NCI-H345 (cell line): ENCODE measurements at places on chromosomes 12 and 14.

- no peak for DNase-seq
Observed at GRCh38 chr12:95830335-95831089, 28.2 kb upstream of the SNRPF start.

GRCh38 chr12:6376079-6376869, 911 bp upstream of the SCNN1A start:
- DNase-seq, result no peak

DNA sequence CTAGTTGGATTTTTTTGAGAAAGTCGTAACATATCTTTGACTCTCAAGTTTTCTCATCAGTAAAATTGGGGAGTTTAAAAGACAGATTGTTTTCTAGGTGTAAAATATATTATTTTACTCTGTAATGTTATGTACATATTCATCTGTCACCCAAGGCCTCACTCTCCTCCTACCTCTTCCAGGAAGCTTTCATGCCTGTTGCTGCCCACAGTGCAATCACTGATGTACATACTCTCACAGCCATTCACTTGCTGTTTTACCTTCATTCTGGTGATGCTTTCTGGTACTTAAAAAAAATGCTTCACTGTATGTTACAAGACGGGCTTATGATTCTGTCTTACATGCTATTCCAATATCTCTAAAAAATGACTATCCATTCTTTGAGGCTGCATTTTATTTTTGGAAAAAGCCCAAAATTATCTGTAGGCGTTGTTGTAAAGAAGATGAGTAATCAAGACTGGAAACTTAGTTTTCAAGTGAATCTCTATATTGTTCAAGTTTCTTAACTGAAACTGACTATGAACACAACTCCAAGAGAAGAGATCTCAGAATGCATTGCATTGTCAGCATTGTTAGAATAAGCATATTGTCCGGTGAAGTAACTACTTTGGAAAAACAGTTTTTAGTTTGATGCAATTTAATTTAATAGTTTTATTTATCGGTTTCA, 82.5 kb downstream of the LMO3 start:
- no peak for DNase-seq

DNA sequence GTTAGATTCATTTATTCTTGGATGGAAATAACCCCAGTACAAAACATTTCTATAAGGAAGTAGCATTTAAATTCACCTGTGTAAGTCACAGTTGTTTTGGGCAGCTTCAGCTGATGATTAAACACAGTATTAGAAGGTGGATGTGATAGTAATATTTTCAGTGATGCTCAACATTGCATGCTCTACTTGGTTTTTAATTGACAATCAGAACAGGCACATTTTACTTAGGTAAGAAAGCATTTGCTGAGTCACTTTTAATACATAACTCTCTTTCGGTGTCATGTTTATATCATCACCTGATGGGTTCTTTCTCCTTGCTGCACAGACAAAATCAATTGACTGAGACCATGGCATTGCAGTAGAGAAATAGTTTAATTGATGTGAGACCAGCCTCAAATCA, 80.7 kb downstream of the CMAS start:
- DNase-seq, result no peak

DNA sequence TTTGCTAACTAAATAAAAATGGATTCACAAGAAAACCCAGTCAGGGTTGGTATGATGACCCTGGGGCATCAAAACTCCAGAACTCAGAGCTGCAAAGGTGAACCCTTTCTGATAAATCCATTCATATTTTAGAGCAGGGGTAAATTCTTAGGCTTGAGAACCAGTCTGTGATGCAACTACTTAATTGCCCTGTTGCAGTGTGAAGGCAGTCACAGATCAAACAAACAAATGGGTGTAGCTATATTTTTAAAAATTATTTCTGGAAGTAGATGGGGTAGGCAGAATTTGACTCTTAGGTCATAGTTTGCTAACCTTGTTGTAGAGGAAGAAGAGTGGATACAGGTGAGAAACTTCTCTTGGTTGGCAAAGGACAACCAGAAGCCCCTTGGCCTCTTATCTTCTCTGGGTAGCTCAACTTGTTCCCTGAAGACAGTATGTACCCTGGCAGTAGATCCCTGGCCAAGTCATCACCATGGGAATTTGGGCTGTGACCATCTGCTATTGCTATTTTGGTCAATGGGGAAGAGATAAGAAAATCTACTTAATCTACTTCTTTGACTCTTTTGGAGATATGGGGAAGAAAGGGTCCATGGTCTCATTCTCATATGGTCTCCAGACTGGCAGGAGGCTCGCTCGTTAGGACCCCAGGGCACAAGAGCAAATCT, 216.1 kb downstream of the PPM1H start:
- no peak for DNase-seq

GRCh38 chr14:57478050-57478449, 15.6 kb downstream of the CCDC198 start:
- no peak for DNase-seq

- no peak for DNase-seq
Observed at GRCh38 chr14:75226755-75227544, 50.5 kb upstream of the TMED10 start.

DNA sequence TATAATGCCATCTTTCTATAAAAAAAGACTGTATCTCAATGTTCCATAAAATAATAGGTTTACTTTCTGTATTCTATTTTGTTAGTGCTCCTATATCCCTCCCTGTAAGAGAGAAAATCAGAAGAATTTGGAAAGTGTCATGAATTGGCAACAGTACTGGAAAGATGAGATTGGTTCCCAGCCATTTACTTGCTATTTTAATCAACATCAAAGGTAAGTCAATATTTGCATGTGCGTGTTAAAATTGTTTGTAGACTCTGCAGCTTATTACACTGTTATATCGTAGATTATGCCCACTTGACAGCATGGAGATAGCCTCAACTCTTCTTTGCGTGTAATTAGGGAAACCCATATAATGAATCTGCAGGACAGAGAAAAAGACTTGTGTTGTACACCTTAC, 34.0 kb downstream of the KCNMB4 start:
- no peak for DNase-seq

GRCh38 chr12:9084417-9084816, 31.3 kb downstream of the A2M start:
- no peak for DNase-seq

- no peak for DNase-seq
Observed at GRCh38 chr14:20215196-20215595, 8.3 kb upstream of the OR11H6 start.

DNA sequence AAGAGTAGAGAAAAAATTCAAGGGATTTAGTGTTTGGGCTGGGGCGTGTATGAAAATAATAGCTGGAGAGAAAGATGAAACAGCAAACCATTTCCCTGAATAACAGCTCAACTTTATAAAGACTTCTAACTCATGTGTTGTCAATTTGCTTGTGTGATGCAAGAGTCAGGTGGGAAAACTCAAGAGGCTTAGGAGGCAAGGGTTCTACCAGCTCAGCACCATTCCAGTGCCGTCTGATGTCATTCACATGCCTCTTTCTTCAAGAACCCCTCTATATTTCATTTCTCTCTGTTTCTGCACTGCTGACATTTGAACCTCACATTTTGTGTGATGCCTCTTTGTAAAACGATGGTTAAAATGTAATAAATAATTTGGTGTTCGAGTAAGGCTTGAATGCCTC, 192.2 kb downstream of the PRKD1 start:
- no peak for DNase-seq

DNA sequence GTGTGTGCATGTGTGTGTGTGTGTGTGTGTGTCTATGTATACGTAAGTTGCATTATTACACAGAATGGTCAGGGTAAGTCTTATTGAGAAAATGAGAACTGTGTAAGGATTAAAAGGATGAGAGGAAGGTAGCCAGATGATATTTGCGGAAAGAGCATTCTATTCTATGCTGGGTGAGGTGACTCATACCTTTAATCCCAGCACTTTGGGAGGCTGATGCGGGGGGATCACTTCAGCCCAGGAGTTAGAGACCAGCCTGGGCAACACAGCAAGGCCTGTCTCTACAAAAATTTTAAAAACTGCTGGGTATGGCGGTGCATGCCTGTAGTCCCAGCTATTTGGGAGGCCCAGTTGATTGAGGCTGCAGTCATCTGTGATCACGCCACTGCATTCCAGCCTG, 103.7 kb downstream of the SLC38A1 start:
- no peak for DNase-seq

GRCh38 chr12:18861287-18861858, 123.5 kb downstream of the CAPZA3 start:
- DNase-seq, result peak; percentile 2

- DNase-seq, result no peak
Observed at GRCh38 chr12:90015228-90015627, 306.6 kb upstream of the ATP2B1 start.

GRCh38 chr12:58728397-58728796, 191.9 kb downstream of the LRIG3 start:
- no peak for DNase-seq

- no peak for DNase-seq
Observed at GRCh38 chr14:68622856-68623255, 170.0 kb downstream of the ZFP36L1 start.

DNA sequence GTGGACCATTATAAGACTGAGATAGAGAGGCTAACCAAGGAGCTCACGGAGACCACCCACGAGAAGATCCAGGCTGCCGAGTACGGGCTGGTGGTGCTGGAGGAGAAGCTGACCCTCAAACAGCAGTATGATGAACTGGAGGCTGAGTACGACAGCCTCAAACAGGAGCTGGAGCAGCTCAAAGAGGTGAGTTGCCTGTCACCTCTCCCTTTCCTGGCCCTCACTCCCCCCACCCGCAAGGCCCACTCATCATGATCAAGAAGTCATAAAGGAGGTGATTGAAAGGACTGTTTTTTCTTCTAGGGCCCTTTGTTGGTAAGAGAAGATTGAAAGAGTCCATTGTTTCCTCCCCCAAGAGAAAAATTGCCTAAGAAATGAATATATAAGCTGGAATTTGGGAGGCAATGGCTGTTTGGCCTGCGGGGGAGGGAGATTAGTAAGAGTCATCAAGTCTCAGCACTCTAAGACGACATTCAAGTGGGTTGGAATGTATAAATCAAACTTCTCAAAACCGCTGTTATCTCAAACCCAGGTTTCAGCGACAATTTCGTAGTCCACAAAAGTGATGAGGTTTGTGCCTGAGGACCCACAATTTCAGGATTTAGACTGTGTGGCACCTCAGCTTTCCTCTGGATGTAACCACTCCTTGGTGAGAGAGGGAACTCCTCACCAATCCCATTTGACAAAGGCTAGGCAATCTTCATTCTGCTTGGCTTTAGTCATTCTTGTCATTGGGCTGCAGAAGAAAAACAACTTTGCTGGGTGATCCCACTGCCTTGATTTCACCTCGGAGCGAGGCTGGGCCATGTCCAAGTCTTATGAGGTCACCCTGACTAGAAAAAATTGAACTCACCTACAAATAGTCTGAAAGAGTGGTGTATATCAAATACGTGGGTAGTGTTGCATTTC, 966 bp downstream of the BICD1 start:
- peak; percentile 41 for DNase-seq

GRCh38 chr12:3105690-3106479, 28.7 kb downstream of the TSPAN9 start:
- no peak for DNase-seq

DNA sequence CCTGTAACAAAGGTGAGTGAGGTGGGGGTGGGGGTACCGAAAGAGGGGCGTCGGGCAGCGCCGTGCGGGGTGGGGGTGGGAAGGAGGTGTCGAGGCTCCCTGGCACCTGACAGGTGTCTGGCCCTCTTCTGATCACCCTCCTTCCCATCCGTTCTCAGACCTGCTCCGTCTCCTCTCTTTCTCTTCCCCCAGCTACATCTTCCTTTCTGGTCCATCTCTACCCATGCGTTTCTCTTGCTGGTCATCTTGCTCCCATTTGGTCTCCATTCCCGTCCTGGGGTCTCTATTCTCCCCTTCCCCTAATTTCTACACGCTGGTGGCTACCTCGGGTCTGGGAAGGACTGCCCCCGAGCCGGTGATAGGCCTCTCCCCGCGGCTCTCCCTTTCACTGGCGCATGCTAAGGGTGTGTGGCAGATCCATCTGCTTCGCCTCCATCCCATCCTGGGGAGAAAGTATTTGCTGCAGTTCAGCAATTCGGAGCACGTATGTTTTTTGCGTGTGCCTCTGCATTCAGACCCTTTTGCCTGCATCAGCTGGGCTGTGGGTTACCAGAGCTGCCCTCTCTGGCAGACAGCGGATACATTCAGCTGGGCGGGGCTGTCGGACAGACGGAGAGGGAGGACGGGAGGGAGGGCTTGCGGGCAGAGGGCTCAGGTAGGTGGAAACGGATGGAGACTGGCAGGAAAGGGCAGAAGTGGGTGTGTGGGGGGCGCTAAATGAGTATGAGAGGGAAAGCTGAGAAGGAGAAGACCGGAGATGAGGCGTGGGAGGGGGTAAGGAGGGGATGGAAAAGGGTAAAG, 730 bp downstream of the CLSTN3 start:
- peak; percentile 65 for DNase-seq

DNA sequence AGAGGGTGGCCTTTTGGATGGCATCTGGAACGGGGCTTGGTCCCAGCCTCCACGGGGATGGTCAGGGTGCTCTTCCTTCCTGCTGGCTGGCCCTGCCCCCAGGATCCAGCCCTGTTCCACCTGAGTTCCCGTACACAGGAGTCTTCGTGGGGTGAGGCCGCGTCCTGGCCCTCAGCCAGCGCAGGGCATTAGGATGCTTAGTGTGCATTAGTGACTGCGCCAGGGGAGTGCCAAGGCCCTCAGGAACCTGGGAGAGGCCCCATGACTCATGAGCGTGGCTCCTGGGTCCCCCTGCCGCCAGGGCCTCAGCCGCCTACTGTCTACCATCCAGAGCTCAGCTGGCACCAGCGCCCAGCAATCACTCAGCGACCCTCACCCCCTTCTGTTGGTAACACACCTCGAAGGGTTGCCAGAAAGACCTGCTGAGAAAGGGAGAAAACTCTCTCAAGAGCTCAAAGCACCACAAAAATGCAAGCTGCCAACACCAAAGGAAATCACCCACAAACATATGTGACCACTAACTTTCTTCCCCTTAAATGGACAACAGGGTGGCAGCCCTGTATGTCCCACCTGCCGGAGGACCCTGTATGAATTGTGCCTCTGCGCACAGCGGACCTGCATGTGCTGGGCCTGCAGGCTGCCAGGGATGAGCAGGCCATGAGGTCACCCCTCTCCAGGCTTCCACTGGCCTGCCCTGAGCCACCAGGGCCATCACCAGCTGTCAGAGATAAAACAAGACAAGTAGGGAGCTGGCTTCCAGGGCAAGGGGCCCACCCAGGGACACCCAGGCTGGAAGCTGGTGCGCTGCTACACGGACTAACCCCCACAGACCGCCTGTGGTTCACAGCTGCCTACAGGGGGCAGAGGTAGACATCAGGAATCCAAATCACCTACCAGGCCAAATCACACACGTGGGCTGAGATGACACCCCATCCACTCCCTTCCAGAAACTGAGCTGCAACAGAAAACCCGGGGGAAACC, 28.7 kb downstream of the CCDC85C start:
- DNase-seq, result peak; percentile 69

GRCh38 chr12:122368361-122369073, 54.0 kb downstream of the CLIP1 start:
- peak; percentile 13 for DNase-seq

GRCh38 chr12:121803861-121804416, at the start of gene SETD1B:
Gene SETD1B (plus strand): TSS chr12:121804009. CDS start chr12:121804738, 729 bp downstream.
- peak; percentile 30 for DNase-seq
